Stimulated activated CD8-positive, alpha-beta memory T cell treated with anti-CD3 and anti-CD28 coated beads, Interleukin-2, amount 100 ng/mL, for 48 hours (primary cell): ENCODE measurements at places on chromosomes 4 and X.

DNA sequence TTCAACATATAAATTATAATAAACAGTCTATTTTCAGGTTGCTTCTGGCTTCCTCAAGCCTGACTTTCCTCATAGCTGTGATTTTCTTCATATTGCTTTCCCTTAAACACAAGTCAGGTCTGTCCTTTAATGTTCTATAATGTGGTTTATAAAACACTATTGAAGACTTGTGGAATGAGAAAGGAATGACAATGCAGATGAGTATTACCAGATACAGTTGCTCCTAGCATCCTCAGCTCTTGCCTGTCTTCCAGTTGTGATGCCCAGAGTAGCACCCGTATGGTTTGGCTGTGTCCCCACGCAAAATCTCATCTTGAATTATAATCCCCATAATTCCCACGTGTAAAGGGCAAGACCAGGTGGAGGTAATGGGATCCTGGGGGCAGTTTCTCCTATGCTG, 265.7 kb upstream of the BOD1L1 start:
- no peak for DNase-seq

DNA sequence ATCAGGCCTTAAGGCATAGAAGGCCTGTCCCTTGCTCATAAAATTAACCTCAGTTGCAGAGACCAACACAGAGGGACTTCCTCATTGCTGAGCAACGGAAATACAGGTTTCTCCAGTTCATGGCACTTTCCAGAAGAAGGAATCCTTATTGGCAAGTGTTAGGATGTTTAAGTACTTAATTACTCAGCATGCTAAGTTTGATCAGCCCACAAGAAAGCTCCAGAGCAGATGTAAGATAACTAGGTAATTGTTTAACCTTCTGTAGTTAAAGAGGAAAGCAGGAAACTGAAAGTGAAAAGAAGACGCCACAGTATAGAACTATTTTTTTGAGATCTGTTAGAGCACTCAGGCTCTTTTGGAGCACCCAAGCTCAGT, 33.5 kb downstream of the SMS start:
- no peak for DNase-seq

DNA sequence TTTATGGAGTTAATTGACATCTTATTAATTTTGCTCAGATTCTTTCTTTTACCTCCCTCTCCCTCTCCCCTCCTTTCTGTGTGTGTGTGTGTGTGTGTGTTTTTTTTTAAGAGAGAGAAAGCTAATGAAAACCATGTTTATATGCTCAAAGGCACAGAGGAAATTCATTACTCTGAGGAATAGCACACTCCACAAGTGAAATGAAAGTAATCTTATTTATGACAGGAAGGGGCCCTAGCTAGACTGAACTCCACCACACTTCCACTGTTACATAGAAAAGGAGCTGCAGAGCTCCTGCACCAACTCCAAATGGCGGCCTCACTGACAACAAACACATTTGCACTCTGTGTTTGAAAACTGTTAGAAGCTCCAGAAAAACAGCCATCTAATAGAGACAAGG, 150.6 kb downstream of the RASL11B start:
- DNase-seq, result no peak

GRCh38 chr4:85610450-85610849, 135.5 kb downstream of the ARHGAP24 start:
- no peak for DNase-seq

DNA sequence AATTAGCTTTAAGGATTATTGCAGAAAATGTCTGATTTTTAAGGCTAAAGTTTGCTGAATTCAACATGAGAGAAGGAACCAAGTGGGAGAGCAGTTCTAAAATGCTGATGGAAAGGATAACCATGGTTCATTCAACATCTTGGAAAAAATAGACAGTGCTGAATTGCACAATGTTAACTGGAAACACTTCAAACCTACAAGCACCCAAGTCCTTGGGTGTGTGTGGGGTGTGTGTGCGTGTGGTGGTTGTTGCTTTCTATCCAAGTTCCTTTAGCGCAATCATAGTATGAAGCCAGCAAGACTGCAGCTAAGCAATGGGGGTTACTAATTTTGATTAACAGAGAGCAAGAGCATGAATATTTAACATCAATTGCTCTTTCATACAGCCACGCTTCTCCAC, 29.3 kb upstream of the SCOC start:
- no peak for DNase-seq
